ENCODE measurements at places on chromosomes 1 and 21.

DNA sequence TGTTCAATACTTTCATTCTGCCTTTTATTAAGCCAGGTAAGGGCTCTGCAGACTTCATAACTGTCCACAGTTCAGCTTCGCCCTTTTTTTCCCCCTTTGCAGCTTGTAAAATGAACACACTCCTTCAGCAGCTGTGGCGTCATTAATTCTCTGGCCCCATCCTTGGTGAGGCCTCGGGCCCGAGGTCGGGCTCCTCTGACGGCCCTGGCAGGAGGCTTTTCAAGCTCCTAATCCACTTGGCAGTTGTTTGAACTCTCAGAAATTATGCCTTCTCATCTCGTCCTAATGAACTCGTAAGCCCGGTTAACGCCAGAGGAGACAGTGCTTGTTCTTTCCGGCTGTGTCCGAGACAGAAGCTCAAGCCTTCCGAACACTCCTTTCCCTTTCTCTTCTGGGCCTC lies 18.1 kb upstream of the EPHA8 start:
- no peak for DNase-seq

GRCh38 chr21:43810505-43811261 lies 21.3 kb downstream of the RRP1 start:
- DNase-seq = peak; percentile 51

GRCh38 chr1:227268943-227269342 lies 49.3 kb downstream of the CDC42BPA start:
- DNase-seq = no peak

GRCh38 chr1:78839704-78840277 lies 166.7 kb downstream of the ADGRL4 start:
- DNase-seq = no peak

- DNase-seq = no peak
Observed at GRCh38 chr1:53371121-53371666, 43.3 kb upstream of the LRP8 start.

- no peak for DNase-seq
Observed at GRCh38 chr1:46612937-46613660, 3.5 kb downstream of the MOB3C start.

DNA sequence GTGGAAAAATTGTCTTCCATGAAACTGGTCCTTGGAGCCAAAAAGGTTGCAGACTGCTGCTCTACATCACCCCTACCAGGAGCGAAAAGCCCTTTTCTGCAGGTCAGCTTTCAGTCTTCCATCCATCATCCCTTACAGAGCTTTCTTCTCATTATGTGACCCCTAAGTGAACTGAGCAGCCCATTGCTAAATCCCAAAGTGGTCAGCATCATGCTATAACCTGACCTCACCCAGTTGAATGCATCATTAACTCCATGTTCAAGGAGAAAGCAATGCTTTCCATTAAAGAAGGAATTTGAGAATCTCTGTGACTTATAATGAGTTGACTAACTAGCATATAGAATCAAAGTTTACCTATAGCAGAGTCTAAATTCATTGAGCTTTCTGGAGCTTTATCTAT lies 10.4 kb upstream of the IL24 start:
- no peak for DNase-seq

GRCh38 chr1:221760911-221761310 lies 19.0 kb upstream of the DUSP10 start:
- DNase-seq = no peak

DNA sequence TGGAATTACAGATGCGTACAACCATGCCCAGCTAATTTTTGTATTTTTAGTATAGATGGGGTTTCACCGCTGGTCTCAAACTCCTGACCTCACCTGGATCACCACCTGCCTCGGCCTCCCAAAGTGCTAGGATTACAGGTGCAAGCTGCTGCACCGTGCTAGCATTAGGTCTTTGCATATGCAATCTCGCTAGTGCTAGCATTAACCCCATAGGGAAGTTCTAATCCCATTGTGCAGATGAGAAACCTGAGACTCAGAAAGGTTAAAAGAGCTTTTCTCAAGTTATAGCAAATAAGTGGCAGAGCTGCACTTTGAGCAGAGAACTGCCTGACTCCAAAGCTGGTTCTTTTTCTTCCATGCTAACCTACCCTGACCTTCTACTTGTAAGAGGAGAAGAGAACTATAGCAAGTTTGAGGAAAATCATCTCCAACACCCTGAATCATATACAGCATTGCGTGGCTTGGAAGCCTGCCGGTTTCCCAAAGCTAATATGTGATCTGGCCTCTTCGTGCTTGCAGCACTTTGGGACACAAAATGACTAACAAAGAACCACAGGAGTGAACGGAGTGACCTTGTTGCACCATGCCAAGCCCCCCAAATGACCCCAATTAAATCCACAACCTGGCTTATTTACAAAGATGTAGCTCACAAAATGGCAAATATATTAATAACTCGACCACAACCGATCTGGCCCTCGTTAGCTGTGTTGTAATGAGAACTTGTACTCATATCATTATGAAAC lies 185.1 kb downstream of the TM2D1 start:
- no peak for DNase-seq

- no peak for DNase-seq
Observed at GRCh38 chr1:240122639-240123613, 31.2 kb downstream of the FMN2 start.

- no peak for DNase-seq
Observed at GRCh38 chr1:31702836-31703404, 897 bp downstream of the COL16A1 start.

DNA sequence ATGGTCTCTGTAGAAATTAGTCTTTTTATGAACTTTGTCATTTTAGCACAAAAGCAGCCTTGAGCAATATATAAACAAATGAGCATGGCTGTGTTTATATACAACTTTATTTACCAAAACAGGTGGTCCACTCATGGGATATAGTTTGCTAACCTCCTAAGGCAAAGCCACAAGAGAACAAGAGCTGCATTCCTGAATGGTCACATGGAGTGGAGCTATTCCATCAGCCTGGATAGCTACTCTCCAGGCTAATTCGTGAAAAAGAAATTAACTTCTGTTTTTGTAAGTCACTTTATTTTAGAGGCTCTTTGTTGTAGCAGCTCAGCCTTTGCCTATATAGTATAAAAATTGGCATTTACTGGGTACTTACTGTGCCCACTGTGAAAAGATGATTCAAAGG lies 163.3 kb upstream of the FAM78B start:
- no peak for DNase-seq

GRCh38 chr1:177310326-177310725 lies 139.6 kb downstream of the BRINP2 start:
- no peak for DNase-seq

GRCh38 chr21:35225573-35225972 lies 176.5 kb upstream of the RUNX1 start:
- DNase-seq = no peak

- DNase-seq = no peak
Observed at GRCh38 chr1:13763222-13763621, 63.2 kb downstream of the PRDM2 start.

- no peak for DNase-seq
Observed at GRCh38 chr21:34580181-34580700, 34.7 kb downstream of the RCAN1 start.

GRCh38 chr1:19439464-19440171 lies 45.7 kb downstream of the CAPZB start:
- DNase-seq = no peak

DNA sequence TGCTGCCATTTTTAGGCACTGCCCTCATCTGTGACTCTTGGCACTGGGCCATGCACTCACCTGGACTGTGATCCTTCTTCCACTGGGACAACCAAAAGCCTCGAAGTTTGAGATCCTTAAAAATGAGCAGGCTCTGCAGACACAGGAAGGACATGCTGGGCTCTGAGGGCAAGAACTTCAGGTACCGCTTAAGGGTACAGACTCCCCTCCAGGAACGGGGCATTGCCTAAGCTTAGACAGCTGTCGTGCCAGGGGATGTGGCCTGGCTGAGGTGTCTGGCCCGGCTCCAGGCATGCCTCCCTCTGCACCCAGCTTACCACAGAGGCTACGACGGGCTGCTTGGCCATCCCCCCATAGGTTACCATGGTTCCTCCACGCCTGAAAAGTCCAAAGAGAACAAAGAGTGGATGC lies 14.2 kb upstream of the SRSF4 start:
- DNase-seq = no peak

DNA sequence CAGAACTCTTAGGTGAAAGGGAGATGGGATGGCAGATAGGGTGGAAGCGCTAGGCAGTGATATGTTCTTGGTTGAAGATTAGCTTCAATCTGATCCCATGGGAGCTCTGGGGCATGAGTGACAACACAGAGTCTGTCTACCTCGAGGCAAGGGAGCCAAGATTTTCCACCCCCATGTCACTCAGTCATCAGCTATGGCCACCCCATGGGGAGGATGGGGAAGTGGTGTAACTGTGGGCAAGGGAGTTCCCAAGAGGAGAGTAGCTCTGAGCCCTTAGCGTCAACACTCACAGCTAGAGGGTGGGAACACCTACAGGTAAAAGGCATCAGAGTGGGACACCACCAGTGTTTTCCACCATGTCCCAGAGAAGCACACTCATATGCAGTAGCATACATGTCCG lies 30.3 kb upstream of the C1QA start:
- no peak for DNase-seq

GRCh38 chr21:31364253-31364945 lies 20.3 kb upstream of the TIAM1 start:
- DNase-seq = no peak

- no peak for DNase-seq
Observed at GRCh38 chr1:52402860-52403240, 1.4 kb downstream of the ORC1 start.

DNA sequence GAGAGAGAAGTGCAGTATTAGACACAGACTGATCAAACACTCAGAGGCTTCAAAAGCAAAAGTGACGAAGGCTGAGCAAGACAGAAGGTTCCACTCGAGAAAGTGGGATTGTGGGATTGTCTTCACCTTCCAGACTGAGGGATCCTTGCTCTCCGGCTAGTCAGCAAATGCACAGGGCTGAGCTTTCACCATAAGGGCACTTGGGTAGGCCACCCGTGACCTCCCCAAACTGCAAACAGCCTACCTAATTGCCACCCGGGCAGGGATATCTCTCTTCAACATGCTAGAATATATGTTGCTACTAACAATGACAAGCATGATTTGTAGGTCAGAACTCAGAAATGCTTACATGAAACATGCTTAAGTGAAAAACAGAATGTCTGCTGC lies 35.3 kb upstream of the RIPK4 start:
- DNase-seq = no peak

DNA sequence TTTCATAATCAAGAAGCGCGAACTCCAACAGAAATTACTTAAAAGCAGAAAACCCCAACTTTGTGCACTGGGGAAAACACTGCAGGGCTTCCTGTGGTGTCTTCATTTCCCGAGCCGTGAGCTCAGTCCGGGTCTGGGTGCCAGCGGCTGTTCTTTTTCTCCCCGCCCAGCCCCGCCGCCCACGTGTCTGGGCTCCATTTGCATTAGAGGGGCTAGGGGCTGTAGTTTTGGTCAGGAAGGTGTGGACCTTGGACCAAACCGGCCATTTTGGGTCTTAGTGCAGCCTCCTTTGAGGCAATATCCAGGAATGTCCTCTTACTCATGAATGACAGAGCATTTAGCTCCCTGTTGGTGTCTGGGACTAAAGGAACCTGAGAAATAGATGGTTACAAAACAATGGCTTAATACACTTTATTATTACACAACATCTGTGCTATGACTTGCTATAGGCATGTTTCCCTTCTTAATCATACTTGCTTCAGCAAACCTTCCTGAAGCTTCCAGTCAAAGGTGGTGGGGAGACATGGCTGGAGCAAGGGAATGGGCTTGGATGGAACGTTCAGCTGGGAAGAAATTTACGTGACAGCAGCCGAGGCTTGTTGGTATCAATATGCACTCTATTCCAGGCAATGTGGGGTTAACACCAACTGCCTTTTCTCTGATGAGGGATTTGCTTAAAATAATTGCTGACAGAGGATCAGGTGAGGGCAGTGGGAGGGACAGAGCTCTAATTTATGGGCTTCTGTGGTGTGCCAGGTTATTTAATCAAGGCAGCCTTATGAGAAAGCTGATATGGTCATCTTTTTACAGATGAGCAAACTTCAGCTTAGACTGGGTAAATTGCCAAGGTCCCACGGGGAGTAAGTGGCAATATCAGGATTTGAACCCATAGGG lies 1.1 kb downstream of the AGTRAP start:
- DNase-seq = peak; percentile 20

All from T-helper 22 cell (primary cell).